Activated T-helper 17 cell treated with anti-CD3 and anti-CD28 coated beads, Interleukin-2, amount 50 U/mL, for 72 hours (primary cell): ENCODE measurements at places on chromosomes 12 and 14.
A peak's percentile ranks its signal among the peaks of the same experiment; 100 is the strongest.

DNA sequence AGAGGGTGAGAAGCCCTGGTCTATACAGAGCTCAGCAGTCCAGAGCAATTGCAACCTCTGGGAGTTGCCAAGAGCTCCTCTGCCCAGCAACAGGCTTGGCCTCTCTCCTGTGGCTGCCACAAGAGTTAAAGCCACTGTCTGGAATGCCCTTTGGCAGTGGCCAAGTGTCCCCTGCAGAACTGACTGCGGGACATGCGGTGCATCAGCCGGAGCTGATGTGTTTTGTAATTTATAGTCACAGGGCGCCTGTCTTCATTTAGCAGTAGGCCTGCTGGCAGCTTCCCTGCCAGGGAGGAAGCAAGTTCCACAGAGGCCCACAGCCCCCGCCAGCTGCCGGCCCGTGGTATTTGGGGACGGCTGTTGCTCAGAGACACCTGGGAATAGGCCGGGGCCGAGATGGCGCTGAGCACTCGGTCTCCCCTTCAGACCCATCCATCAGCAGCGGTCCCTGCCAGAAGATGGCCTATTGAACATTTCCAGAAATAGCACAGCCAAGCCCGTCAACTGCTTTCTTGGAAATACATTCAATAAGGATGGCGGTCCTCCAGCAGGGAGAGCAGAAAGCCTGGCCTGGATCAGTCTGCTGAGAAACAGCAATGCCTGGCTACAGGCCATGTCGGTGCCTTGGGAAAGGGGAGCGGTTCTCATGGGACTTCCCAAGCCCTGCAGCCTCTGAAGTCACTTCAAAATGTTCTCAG, 217.4 kb downstream of the CRADD start:
- ATAC-seq, result no peak

GRCh38 chr12:46831335-46832129, 5.7 kb upstream of the SLC38A4 start:
- ATAC-seq, result no peak

DNA sequence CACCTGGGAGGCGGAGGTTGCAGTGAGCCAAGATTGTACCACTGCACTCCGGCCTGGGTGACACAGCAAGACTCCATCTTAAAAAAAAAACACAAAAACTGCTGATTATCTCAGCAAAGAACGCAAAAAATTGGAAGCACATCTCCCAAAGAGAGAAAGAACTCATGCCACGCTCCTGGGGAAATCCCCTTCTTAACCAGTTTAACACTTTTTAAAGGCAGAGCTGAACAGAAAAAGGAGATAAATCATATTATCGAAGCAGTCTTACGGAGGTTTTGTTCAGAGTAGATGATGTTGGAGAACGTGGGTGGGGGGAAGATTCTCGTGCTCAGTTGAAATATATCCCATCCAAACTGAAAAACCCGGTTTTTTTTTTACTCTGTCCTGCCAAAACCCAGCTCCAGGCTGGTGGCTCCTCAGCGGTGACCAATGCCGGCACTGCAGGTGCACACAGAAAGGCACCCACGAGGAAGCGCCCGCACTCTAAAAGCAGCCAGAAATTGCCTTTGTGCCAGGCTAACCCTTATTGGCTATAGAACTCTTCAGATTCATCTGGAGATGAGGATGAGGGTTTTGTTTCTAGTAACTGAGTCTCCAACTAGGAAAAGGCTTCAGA, 100.2 kb upstream of the PARP11 start:
- peak; percentile 63 for ATAC-seq

GRCh38 chr14:45068396-45068795, 15.5 kb upstream of the PRPF39 start:
- ATAC-seq, result no peak

DNA sequence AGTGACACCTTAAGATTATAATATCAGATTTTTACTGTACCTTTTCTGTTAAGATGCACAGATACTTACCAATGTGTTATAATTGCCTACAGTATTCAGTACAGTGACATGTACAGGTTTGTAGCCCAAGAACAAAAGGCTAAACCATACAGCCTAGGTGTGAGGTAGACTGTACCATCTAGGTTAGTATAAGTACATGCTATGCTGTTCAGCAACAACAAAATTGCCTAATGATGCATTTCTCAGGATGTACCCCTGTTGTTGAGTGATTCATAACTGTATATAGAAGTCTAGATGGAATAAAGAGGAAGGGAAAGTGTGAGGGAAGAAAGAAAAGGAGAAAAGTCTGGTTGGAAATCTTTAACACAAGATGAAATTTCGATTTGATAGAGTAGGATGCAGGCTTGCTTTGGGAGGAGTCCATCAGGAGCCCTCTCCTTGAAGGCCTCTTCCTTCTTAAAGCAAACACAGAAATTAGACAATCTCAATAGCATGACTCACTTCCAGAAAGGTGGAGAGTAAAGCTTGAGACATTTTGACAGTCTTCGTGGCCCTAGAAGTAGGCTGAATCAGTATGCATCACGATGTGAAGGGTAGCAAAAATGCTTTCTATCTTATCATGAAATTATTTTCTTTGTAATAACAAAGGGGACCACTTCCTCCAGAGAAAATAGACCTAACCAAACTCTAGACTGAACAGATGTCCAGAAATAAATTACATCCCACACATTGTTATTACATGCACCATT, 191.5 kb downstream of the SYT1 start:
- ATAC-seq, result no peak
